ELR (cell line): ENCODE measurements at places on chromosomes 16 and 17.

GRCh38 chr17:40313668-40314583 lies 4.9 kb downstream of the RARA start:
- DNase-seq, result no peak

GRCh38 chr16:66382171-66382965 lies 15.9 kb downstream of the CDH5 start:
- peak; percentile 99 for DNase-seq

DNA sequence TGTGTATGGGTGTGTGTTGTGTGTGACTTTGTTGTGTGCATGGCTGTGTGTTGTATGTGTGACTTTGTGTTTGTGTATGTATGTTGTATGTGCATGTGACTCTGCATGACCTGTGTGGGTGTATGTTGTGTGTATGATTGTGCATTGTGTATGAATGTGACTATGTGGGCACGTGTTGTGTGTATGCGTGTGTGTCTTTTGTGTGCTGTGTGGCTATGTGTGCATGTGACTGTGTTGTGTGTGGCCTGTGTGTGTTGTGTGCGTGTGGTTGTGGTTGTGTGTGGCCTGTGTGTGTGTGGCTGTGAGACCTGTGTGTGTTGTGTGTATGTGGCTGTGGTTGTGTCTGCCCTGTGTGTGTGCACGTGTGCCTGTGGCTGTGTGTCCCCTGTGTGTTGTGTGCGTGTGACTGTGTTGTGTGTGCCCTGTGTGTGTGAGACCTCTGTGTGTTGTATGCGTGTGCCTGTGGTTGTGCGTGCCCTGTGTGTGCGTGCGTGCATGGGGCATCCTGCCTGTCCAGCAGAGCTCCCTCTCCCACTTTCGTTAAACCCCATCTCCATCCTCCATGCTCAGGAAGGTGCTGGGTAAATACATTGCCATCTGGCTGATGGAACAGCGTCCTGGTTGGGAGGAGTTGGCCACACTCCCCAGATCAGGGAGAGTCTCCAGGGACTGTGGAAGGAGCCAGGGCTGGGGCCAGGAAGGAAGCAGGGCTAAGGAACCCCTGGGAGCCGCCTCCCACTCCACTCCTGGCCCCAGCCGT lies 90.1 kb upstream of the GSE1 start:
- peak; percentile 26 for DNase-seq

DNA sequence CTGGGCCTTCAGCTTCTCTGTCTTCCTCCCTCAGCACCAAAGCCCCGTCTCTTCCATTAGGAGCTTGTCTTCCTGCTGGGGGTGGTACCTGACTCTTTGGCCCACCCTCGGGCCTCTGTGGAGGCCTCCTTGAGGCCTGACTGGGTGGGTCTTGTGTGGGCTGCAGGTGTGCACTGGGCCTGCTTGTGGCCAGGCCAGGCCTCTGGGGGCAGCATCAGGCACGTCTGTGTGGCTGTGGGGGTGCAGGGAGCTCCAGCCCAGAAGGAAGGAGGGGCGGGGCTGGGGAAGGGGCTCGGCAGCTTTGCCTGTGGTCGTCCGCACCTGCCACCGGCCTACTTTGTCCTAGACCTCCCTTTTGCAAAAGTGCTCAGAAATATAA lies 7.0 kb downstream of the PIGQ start:
- DNase-seq, result no peak

DNA sequence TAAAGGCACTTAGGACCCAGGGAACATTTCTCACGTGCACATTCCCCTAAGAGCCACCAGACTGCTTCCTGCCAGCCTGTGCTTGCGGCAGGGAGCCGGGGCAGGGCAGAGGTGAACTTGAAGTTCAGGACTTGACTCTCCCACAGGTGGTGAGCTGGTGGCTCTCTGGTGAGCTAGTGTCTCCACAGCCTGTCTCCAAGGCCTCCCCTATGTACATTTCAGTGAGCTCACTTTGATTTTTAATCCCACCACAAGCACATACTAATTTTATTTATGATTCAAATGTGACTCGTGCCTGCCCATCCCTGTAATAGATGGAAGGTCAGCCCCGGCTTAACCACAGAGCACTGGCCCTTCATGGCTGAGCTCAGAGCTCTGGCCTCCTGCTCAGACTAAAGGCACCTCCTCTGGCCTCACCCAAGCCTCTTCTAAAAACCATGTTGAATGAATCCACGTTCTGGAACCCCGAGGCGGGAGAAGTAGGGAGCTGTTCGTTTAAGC lies 9.2 kb downstream of the SNN start:
- peak; percentile 57 for DNase-seq

DNA sequence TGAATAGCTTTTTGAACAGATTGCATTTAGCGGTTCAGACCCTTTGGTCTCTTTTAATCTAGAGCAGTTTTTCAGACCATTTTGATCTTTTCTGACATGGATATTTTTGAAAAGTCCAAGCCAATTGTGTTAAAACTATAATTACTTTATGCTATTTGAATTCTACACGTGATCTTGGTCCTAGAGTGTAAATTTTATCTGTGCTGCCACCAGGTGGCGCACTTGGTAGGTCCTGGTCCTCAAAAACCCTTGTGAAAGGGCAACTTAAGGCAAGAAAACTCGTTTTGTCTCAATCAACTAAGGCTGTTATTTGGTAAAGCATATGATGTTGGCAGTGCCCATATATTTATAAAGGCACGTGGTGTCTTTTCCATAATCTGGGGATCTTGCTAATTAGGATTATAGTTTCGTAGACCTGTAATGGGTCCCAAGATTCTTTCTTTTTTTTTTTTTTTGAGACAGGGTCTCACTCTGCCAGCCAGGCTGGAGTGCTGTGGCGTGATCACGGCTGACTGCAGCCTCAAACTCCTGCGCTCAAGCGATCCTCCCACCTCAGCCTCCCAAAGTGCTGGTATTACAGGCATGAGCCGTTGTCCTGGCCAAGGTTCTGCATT lies 43.9 kb upstream of the TEX2 start:
- peak; percentile 75 for DNase-seq

DNA sequence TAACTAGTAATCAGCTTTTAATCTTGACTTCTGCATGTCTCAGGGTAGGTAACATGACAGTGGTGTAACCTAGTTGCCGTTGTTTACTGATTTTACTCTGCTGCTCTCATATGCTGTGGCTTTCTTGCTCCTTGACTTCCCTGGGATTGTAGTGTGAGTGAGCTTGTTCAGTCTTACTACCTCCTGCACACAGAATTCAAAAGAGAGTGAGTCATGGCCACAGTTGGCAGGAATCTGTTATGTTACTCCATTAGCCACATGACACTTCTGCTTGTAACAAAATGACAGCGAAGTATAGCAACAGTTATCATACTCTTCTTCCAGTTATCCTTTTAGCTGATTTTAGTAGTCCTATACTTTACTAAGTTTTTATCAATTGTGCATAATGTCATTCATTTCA lies 18.8 kb downstream of the TNRC6A start:
- peak; percentile 90 for DNase-seq

- peak; percentile 56 for DNase-seq
Observed at GRCh38 chr17:56887552-56888467, 26.0 kb downstream of the TRIM25 start.

DNA sequence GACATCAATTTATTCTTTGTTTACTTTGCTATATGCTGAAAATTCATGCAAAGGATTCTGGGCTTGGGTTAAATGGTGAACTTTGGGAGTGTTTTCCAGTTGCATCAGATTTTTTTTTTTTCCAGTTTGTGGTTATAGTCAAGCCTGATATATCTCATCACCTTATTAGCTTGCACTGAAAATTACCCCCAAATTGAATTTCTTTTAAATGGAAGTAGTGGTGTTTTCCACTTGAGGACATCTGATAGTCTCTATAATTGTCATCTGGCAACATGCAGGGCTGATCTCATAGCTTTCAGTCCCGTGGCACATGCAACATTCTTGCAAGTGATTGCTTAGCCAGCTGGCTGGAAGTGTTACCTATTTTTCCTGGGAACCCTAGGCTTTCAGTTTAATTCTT lies 4.7 kb upstream of the KRTAP3-1 start:
- DNase-seq, result peak; percentile 33

DNA sequence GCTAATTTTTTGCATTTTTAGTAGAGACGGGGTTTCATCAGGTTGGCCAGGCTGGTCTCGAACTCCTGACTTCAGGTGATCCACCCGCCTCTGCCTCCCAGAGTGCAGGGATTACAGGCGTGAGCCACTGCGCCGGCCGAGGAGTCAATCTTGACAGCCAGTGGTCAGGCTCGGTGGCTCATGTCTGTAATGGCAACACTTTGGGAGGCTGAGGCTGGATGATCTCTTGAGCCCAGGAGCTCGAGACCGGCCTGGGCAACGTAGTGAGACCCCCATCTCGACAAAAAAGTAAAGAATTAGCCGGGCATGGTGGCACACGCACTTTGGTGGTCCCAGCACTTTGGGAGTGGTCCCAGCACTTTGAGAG lies 608 bp upstream of the PGS1 start:
- DNase-seq, result no peak

GRCh38 chr16:20879175-20880040 lies 20.8 kb downstream of the DCUN1D3 start:
- DNase-seq, result peak; percentile 68

- DNase-seq, result no peak
Observed at GRCh38 chr17:18331879-18332278, 16.8 kb downstream of the SMCR8 start.

DNA sequence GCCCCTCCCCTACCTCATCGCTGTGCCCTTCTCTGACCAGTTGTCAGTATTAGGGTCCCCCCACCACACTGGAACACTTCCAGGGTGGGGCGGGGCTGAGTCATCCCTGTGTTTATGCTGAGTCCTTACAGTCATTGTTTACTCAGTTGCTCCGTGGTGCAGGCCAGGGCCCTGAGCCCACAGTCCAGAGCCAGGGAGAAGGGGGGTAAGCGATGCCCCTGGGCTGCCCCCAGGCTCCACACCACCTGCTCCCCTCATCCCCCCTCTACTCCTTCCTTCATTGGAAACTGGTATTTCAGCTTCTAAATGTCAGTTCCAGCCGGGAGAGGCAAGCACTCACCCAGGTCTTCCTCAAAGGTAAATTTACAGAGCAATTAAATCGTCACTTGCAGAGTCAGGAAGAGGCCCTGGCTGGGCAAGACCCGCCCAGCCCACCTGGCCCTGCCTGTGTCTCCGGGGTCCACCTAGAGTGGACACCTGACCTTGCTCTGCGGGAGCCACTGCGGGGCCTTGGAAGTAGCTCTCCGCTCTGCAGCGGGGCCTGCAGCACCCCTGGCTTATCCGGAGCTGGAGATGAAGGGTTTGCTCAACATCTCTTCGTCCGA lies 4.8 kb downstream of the ATP2A3 start:
- DNase-seq, result peak; percentile 84

GRCh38 chr17:56710986-56711385 lies 117.5 kb downstream of the NOG start:
- DNase-seq, result no peak

GRCh38 chr16:11315510-11315909 lies 29.7 kb upstream of the RMI2 start:
- DNase-seq, result peak; percentile 61

DNA sequence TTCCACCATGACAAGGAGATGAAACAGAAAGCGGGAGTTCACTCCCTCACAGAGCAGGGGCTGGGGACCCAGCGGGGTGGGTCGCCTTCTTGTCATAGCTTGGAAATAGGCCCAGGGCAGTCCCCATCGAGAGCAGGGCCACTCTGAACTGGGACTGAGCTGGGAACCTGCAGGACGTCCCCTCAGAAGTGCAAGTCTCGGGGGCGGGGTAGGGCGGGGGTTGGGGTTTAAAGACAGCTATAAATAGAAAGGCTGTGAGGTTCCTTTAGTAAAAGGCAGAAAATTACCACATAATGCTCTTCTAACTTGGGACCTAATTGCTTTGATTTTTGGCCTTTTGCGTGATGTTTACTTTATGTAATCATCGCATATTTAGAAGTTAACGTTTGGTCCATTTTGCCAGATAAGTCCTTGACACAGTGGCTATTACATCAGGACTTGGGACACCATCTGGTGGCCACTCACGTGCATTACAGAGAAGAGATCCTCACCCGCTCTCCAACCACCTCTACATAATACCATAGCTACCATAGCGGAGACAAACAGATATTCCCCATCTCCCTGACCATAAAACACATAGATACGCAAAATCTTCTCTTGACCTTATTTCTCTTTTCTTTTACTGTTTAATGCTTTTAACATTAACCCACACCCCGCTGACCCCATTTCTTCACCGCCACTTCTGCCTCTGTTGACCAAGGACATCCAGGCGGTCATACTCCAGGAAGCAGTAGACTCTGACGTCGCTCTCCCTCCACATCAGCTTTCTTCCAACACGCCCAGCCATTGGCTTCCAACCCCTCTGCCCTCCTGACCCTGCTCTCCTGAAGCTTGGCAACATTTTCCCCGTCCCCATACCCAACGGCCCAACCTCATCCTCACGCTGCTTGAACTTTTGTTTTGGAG lies 27.5 kb upstream of the PIK3R6 start:
- peak; percentile 75 for DNase-seq

- no peak for DNase-seq
Observed at GRCh38 chr16:47061204-47061603, 82.5 kb downstream of the NETO2 start.

DNA sequence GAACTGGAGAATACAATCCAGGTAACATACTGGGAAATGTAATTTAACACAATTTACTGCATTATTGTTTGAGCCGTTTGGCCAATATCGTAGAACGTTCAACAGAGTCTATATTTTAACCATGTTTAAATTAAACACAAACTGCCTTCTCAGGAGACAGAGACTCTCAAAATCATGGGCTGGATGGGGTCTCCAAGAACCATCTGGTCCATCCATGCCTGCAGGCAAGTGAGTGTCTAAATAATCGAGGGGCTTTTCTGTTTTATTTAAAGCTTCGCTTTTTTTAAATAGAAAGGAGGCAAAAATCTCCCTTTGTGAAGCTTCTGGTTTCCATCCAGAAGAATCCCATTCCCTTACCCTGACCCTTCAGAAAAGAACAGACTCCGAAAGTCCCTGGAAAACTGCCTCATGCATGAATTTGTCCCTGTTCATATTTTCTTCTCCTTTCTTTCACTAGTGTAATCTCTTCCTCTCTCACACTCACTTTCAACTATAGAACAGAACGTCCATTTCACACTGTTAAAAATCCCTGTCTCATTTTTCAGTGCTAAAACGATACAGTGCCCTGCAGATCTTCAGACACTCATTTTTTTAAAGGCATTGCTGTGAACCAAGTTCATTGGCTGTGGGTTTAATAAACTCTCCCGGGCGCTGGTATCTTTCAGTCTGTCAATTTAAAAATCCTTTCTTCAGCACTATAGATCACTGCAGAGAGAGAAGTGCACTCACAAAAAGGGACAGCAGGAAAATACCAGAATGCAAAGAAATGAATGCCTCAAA lies 111.4 kb upstream of the TOM1L1 start:
- DNase-seq, result no peak

- no peak for DNase-seq
Observed at GRCh38 chr17:46859996-46860395, 8.6 kb downstream of the WNT9B start.
